ENCODE measurements at places on chromosomes 4 and X. TPM values are rescaled to one million over a fixed set of nuclear protein-coding genes. Genes with fewer than 3 reads are reported as not detected.
A peak's percentile ranks its signal among the peaks of the same experiment; 100 is the strongest.

The CPZ gene
- polyA plus RNA-seq, result 19.4 TPM

DNA sequence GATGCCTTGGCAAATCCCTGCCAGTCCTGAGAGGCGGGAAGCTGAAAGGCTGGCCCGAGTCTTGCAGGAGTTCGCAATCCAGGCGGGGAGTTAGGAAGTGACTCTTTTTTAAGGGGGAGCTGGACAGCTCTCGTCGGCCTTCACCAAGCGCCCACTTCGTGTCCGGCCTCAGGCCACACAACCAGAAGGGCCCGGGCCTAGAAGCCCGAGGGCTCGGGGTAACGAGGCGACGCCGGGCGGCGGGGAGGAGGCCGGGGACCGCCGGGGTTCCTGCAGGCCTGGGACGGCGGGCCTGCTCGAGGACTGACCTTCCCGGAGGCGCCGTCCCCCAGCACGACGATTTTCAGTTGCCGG is 395 bp downstream of the RAB28 start:
- peak; percentile 52 for DNase-seq

The COPS4 gene
- polyA plus RNA-seq, result 96.1 TPM

The LRAT gene
- 0.96 TPM for polyA plus RNA-seq

DNA sequence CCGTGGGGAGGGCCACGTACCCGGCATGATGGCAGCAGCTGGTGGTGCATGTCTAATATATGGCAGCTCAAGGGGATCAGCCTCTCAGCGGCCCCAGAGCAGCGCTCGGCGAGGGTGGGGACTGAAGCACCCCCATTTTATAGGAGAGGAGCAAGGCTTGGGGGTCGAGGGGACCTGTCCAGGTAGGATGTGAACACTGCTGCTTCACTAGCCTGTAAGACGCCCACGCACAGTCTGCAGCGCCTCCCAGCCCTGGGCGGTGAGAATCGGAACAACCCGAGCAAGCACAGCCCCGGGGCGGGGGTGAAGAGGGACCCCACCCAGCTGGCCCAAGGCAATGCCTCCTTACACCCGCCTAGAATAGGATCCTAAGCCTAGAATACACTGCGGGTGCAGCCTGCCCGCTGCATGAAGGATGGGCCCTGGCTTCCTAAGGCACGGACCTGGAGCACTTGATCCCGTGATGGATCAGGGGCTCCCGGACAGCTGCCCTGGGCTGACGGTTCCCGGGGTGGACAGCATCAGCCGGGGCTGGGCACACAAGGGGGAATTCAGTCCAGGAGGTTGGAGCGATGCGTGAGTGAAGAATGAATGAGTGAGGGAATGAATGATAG is 17.6 kb downstream of the ADRA2C start:
- no peak for DNase-seq

The ADGRG2 gene
- 16.9 TPM for polyA plus RNA-seq

GRCh38 chr4:54004463-54004862 is 59.9 kb downstream of the CHIC2 start:
- DNase-seq, result no peak

The NEXMIF gene
- 2.5 TPM for polyA plus RNA-seq

GRCh38 chr4:20901851-20902250 is 201.6 kb downstream of the PACRGL start:
- DNase-seq, result no peak

The FANCB gene
- 4.2 TPM for polyA plus RNA-seq

The ENAM gene
- polyA plus RNA-seq, result 1.2 TPM

DNA sequence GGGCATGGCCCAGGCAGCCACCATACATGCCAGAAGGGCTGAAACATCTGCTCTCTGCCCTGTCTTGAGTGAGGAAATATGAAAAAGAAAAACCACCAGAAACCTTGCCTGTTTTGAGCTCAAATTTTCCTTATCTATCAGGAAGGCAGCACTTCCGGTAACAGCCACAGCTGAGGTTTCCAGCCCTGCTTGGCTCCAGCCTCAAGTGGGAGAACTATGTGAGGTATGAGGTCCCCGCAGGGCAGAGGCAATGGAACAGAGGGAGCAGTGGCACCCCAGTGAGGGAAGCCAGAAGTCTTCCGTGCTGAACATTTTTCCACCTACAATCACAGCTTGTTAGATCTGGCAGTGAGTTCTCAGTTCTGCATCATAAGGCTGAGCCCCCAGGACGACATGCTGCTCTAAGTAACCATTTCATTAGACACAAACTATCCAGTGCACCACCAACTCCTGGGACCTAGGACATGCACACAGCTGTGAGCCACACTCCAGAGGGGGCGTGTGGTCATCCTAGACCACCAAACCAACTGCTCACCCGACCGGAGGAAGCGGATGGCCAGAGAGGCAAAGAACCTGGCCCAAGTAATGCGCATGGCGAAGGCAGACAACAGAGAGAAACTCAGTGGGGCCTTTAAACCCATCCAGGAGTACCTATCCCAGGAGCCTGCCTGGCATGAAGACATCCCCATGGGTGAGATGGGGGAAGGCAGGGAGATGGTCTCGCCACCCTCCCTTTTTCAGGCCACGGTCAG is 22.6 kb downstream of the WDR1 start:
- DNase-seq, result no peak
